GM23338 (cell line): ENCODE measurements at places on chromosomes 7 and 10. TPM values are rescaled to one million over a fixed set of nuclear protein-coding genes. Genes with fewer than 3 reads are reported as not detected.

- no peaks in the 10 kb centered on the region for H3K4me1 ChIP-seq
- peaks cover 54% of the 10 kb centered on the region for H3K36me3 ChIP-seq
- DNase-seq, result peak; percentile 83
- H3K27me3 ChIP-seq, result no peaks in the 10 kb centered on the region
- H3K27ac ChIP-seq, result no peak overlapping the region
- no peak overlapping the region for H3K4me3 ChIP-seq
Observed at GRCh38 chr10:110600487-110601101, 33.1 kb downstream of the SMC3 start.

- H3K4me3 ChIP-seq, result peak overlapping the region; percentile 74
- DNase-seq, result peak; percentile 57
- peaks cover 6% of the 10 kb centered on the region for H3K4me1 ChIP-seq
- H3K36me3 ChIP-seq, result no peaks in the 10 kb centered on the region; the same call in 1 of the 2 replicates
- no peak overlapping the region for H3K27ac ChIP-seq
Observed at GRCh38 chr10:25934621-25935139, 651 bp downstream of the MYO3A start.

DNA sequence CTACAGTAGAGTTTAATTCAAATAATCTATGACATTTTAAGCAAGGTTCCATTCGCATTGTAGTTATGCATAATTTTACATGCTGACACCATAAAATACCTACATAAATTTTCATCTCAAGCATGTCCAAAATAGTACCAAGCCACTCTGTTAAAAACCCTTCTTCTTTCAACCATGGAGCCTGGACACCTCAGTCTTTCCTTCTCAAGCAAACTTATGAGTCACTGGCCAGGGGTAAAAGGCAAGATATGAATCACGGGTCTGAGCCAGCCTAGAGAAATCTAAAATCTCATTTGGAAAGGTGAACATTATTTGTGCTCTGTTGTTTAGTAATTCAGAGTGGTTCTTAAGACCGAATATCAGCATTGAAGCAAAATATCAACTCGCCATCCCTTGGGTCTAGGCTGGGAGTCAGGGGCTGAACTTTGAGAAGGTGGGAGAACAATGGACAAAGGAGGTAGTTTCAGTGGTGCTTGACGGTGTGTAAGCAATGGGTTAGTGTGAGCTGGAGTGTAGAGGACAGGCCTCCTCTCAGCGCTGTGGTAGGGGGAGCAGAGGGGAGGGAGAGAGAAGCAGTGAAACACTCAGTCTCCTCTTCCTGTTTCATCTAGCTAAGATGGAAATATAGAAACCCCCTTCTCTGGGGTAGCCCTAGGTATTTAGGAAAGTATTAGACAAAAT, 19.1 kb upstream of the GPAM start:
- H3K4me1 ChIP-seq, result no peaks in the 10 kb centered on the region
- H3K27me3 ChIP-seq, result no peaks in the 10 kb centered on the region
- H3K36me3 ChIP-seq, result no peaks in the 10 kb centered on the region
- DNase-seq, result no peak

DNA sequence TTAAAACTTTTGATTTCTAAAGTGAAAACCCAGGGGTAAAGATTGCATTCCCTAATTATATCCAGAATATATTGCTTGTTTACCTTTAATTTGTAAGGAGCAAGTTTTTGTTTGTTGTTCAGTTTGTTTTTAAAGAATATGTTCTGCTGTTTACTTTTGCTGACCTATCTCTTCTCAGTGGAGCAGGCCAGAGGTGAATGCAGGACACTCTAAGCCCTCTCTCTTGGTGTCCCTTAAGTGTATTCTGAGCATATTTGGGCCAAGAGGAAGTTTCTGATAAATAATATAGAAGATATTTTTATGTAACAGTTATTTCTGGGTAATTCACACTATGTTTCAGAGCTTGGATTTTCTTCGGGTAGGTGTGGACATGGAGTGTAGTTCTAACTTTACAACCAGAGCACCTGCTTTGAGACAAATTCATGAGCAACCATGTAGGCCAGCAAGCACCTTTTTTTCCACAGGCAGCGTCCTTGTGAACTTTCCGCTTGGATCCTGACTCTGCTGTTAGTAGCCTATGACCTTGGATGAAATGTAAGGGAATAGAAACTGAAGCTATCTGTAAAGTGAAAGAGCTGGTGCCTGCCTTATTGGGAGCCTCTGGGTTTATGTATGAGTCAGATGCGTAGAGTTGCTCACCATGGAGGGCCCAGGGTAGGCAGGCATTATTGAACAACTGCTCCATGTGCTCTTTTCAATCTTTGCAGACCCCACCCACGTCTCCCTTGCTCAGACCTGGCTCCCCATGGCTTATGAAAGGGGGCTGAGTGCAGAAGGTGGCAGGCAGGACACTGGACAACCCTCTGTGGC, 16.1 kb downstream of the OGDH start:
- H3K4me1 ChIP-seq, result peaks cover 2% of the 10 kb centered on the region; the same call in 1 of the 2 replicates
- H3K27ac ChIP-seq, result no peak overlapping the region

Gene FAM149B1
- total RNA-seq, result 11.2 and 13.6 TPM in 2 replicates

Gene SLC13A1
- not detected in 2 replicates for total RNA-seq

DNA sequence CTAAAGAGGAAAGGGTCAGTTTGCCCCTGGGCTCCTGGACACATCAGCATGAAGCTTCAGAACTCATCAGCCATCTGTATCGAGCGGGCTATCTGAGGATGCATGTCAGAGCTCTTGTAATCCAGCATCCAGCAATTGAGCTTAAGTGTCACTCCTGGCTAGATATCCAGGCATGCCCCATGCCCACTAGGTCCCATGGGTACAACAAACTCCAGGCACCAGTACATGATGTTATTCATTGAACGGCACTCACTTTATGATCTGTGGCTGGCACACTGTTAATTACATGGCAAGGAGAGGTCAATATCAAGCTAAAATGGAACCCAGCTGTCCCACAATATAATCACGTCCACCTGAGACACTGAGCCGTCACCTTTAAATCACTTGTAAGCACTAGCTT, 274.2 kb downstream of the ELMO1 start:
- no peak for DNase-seq
- no peak overlapping the region for H3K4me3 ChIP-seq
- peaks cover 11% of the 10 kb centered on the region; the same call in 1 of the 2 replicates for H3K36me3 ChIP-seq
- H3K27me3 ChIP-seq, result no peaks in the 10 kb centered on the region
- H3K4me1 ChIP-seq, result no peaks in the 10 kb centered on the region

- no peak overlapping the region for H3K4me3 ChIP-seq
- H3K4me1 ChIP-seq, result peaks cover 4% of the 10 kb centered on the region; the same call in 1 of the 2 replicates
- H3K27ac ChIP-seq, result no peak overlapping the region
- no peaks in the 10 kb centered on the region for H3K36me3 ChIP-seq
- peak; percentile 87 for DNase-seq
Observed at GRCh38 chr10:114694752-114695151, 36.7 kb upstream of the ABLIM1 start.

DNA sequence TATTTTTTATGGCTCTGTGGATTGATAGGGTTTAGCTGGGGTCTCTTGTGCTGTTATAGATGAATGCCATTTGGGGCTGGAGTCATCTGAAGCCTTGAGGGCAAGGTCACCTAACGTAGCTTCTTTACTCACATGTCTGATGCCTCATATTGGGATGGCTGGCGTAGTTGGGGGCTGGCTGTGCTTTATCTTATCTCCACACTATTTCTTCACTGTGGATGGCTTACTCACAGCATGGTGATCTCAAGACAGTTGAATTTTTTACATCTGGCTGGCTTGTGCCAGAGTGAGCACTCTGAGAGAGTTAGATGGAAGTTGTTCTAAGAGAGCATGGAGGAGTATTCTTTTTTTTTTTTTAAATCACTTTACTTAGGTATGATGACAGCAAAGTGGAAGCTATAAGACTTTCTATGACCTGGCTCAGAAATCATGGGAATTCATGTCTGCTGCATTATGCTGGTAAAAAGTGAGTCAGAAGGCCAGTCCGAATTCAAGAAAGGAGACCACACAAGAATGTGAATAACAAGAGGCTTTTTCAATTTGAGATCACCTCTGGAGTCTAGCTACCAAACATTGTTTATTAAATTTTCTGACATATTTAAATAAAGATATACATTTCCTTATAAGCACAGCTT, 252.4 kb upstream of the TPK1 start:
- no peaks in the 10 kb centered on the region for H3K36me3 ChIP-seq
- H3K4me3 ChIP-seq, result no peak overlapping the region
- DNase-seq, result no peak
- H3K27me3 ChIP-seq, result no peaks in the 10 kb centered on the region
- H3K27ac ChIP-seq, result no peak overlapping the region

DNA sequence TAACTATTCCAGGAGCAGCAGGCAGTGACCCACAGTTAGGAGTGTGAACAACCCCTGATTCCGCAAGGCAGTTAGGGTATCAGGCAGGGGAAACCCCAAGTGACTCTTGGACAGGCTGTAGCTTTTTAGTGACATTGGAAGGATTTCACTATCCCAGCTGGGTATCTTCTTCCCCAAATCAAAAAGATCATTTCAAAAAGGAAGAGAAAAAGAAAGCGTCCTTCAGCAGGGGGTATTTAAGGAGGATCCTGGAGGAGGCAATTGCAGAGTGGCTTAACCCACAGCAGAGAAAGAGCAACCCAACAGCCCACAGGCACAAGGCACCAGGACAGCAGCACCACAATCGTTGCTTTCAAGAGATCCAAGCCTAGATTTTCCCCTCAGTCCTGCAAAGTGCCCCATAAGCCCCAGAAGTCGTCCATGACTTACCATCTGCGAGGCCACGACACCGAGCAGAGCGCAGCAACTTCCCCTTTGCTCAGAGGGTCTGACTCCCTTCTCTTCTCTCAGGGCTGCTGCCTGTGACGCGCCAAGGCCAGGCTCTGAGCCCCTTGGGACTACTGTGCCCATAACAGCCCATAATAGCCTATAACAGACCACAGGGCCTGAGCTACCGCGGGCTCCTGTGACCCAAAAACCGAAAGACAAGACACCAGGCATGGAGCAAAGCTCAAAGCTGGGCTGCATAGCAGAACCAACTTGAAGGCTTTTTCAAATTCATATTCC, 19.8 kb downstream of the PIK3AP1 start:
- H3K27me3 ChIP-seq, result no peaks in the 10 kb centered on the region
- no peaks in the 10 kb centered on the region for H3K4me1 ChIP-seq
- no peak overlapping the region for H3K27ac ChIP-seq
- DNase-seq, result no peak

DNA sequence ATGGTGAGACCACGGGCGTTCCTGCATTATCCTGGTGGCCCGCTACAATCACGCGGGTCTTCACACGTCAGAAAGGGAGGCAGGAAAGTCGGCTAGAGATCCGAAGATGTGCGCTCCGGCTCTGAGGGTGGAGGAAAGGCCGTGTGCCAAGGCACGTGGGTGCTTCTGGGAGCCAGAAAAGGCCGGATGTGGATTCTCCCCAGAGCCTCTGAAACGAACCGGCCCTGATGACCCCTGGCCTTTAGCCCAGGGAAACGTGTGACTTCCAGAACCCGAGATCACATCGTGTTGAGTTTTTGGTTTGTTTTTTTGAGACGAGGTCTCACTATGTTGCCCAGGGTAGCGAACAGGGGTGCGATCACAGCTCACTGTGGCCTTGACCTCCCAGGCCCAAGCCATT, 244.2 kb downstream of the ELFN1 start:
- no peaks in the 10 kb centered on the region for H3K27me3 ChIP-seq
- no peak for DNase-seq
- H3K27ac ChIP-seq, result no peak overlapping the region
- no peaks in the 10 kb centered on the region for H3K36me3 ChIP-seq

GRCh38 chr7:28389504-28390395, 22.6 kb upstream of the CREB5 start:
- no peaks in the 10 kb centered on the region; the same call in 1 of the 2 replicates for H3K36me3 ChIP-seq
- peak overlapping the region; percentile 23; the same call in 1 of the 2 replicates for H3K4me3 ChIP-seq
- no peaks in the 10 kb centered on the region for H3K27me3 ChIP-seq

Gene TBC1D12
- 3.6 and 4.1 TPM in 2 replicates for total RNA-seq

DNA sequence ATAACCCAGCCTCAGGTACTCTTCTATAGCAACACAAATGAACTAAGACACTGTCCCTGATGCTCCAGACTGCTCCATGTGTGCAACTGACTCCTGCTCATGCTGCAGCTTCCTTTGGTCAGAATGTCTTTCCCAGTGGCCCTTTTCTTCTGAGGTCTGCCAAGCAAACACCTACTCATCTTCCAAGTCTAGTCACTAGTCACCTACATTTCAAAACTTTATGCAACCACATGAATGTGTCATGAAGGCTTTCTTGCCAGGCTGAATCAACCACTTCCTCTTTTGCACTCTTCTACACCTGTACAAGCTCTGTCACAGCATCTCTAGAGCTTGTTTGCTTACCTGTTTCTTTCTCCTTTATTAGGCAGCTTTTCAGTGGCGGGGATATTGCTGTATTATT, 75.8 kb downstream of the LSMEM1 start:
- H3K4me3 ChIP-seq, result no peak overlapping the region
- no peaks in the 10 kb centered on the region for H3K36me3 ChIP-seq
- H3K27me3 ChIP-seq, result no peaks in the 10 kb centered on the region

GRCh38 chr7:118615-119391, 73.6 kb upstream of the FAM20C start:
- no peaks in the 10 kb centered on the region for H3K36me3 ChIP-seq
- no peak overlapping the region for H3K4me3 ChIP-seq
- H3K27ac ChIP-seq, result no peak overlapping the region
- no peaks in the 10 kb centered on the region; the same call in 1 of the 2 replicates for H3K27me3 ChIP-seq
- DNase-seq, result no peak
- peaks cover 37% of the 10 kb centered on the region for H3K4me1 ChIP-seq

GRCh38 chr7:77199013-77199966, at the start of gene FGL2:
Gene FGL2 (minus strand): TSS chr7:77199819. CDS start chr7:77199793, 26 bp downstream.
- no peaks in the 10 kb centered on the region for H3K36me3 ChIP-seq
- no peaks in the 10 kb centered on the region for H3K27me3 ChIP-seq
- no peak within 1 kb of the TSS for H3K27ac ChIP-seq
- DNase-seq, result peak; percentile 62
